ENCODE measurements at places on chromosomes 11 and 22.

DNA sequence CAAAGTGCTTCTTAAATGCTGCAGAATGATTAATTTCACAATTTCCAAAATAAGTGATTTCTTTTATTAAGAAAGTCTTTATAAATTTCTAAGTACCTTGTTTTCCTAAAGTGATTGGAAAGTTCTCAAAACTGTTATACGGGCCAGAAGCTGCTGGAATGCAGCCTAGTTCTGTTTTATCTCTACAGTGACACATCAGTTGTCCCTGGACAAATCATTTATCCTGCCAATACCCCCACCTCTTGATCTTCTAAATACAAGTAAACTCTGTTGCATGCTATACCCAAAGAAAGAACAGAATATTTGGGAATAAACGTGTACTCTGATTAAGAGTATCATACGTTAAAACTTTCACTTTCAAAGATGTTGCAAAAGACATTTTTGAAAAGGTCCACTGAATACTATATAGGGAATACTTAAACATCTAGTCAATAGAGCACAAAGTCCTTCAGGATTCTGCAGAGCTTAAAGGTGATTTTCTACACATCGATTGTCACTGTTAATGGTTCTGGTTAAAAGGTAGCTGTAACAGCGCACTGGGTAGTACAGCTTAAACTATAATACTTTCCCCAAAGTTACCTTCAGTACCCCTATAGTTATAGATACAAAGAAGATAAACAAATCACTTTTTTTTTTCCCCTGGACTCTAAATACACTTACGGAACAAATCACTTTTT is 92.1 kb upstream of the APOA1 start:
- no peak for DNase-seq

GRCh38 chr11:127105593-127106541 is 105.3 kb upstream of the KIRREL3 start:
- no peak for DNase-seq

- DNase-seq = peak; percentile 96
These were observed at the start of gene MAFF for GRCh38 chr22:38201711-38202436. Gene MAFF, plus strand, starts transcription at chr22:38201994. Its CDS starts 11,860 bp downstream, at chr22:38213854.

GRCh38 chr11:15826826-15827225 is 529.5 kb downstream of the SOX6 start:
- peak; percentile 45 for DNase-seq

DNA sequence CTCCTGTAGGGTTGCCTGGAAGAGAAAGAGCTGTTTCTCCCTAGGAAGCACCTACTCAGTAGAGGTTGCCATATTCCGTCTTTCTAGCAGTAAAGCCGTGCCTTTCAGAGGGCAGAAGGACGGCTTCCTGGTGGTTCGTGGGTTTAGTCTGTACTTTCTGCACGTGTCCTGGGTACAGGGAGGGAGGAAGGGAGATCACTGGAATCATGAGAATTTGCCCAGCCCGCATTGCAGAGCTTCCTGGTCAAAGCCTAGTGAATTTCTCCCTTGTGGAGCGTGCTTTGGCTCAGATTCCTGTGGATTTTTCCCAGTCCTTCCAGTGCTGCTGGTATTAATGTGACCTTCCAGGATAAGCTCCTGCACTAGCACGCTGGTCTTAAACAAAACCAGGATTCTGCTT is 44.9 kb downstream of the GRAMD1B start:
- peak; percentile 42 for DNase-seq

All from left hindlimb (tissue), 1 donor.